GDM1 (cell line): ENCODE measurements at places on chromosomes 13 and 19.

DNA sequence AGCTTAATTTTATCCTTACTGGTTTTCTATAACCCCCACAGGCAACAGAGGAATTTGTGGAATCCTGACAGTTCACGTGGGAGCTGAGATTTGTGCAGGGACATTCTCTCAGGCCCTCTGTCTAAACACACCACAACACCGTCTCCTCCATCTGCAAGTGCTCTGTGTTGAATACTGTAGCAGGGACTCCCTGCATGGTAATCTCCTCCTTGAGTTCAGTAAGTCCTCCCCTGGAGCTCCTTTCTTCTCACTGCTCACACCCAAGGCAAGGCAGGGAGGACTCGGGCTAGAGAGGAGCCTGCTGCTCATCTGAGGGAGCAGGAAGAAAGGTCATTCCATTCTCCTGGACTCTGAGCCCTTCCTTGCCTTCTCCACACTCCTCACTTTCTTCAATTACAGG lies 348.2 kb downstream of the KCTD12 start:
- no peak for DNase-seq

GRCh38 chr19:28504139-28504538 lies 708.8 kb downstream of the UQCRFS1 start:
- DNase-seq = no peak

DNA sequence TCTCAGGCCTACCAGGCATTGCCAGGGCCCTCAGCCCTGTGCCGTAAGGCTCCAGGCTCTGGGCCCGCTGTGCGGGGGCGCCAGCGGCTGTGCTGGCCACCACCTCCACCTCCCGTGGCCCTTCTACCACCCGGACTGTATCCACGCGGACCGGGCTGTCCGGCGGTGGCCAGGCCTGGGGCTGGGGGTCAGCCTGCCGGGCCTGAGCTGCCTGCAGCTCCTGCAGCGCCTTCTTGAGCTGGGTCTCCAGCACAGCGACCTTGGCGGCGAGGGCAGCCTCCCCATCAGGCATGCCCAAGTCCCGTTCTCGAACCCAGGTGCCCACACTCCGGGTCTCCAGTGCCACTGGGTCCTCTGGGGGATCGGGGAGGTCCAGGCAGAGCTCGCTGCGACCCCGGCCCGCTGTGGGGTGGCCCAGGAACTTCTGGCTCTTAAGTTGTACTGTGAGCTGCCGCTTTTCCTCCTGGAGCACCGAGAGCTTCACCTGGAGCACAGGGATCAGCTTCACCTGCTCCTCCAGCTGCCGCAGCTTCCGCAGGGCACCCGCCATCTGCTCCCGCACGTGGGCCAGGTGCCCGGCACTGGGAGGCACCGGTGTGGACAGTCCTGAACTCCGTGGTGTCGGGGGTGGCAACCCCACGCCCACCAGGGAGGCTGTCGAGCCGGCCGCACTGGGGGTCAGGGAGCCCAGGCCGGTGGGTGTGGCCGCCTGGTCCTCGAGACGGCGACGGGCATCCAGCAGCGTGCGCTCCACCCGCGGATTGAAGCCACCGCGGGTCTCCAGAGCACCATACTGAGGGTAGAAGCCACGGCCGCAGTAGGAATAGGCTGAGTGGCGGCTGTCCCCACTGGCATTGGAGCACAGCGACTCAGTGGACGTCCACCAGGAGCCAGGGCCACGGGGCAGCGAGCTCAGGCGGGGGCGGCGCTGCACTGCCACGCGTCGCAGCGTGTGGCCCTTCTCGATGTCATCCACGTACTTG lies 4.1 kb downstream of the KANK2 start:
- no peak for DNase-seq

DNA sequence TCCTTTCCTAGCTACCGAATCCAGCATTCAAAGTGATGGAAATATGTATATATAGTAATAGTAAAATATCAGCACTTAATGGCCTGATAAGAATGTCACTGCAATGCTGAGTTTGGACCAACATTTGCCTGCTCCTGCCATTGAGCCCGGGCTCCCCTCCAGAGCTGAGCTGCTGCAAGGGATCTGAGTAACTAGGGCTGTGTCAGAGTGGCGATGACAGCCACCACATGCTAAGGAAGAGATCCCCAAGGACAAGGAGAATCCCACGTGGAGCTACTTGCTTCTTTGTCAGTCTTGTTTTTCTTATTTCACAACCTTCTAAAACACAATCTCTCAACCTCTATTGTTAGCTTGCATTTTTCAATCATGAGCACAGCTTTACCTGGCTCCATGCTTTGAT lies 19.5 kb upstream of the ALOX5AP start:
- no peak for DNase-seq

- DNase-seq = no peak
These were observed 2494.2 kb upstream of the PCDH20 start for GRCh38 chr13:63909726-63910375.

DNA sequence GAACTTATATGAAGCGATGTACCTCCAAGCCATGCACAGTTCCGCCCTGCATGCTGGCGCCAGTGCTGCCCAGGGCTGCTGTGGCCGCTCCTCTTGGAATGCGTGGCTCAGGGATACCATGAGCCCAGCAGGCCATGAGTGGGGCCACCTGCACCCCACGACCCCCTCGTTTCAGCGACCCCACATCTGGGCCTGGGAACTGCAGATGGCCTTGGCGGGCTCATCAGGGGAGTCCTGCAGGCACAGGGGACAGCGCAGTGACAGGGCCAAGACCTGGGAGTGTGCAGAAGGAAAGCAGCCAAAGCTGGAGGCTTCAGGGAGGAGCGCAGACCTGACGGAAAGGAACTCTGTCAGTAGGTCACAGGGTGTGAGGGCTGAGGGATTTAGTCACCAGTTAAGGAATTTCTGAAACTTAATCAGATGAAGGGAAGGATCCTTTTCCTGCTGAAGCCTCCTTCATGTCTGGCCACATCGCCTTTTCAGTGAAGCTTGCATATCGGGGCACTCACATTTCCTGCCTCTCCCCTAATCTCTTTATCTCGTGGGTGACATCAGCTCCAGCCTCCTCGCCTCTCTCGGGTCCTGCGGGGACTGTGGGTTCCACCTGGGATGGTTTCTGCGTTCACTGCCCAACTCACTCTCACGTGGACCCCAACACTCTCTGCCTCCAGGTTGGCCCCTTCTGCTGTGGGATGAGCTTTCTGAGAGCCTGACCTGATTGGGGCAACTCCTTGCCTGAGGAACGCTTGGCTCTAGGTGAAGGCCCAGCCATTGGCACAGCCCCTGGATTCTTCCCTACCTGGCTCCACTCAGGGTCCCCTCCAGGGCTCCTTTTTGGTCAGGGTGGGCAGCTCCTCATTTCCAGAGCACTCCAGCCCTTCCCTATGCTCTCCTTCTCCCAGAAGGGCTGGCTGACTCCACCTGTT lies 123.5 kb downstream of the CRYL1 start:
- DNase-seq = no peak

GRCh38 chr13:55999709-56000108 lies 1141.0 kb upstream of the PRR20A start:
- DNase-seq = no peak

DNA sequence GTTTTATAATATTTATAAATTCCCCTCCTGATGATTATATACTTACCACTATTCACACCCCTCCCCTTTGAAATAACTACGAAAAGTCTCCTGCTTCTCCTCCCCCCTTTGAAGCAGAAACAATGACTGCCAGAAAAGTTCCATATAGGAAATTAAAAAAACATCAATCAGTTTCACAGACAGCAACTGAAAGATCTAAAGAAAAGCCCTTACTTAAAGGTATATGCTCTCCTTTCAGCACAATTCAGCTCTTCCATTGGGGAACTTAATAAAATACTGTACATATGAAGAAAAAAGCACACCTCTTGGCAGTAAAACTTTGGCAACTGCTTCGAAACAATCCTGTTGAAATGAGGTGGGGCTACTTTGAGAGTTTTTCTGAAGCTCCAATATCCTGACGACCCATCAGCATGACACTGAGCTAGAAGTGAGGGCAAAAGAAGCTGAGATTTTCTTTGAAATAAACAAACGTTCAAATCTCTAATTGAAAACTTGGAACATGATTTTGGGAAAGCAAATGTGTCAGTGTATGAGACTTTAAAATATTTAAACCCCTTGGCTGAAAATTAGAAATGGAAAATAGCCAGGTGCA lies 147.6 kb upstream of the RXFP2 start:
- DNase-seq = no peak

GRCh38 chr13:21020176-21020575 lies 41.2 kb downstream of the LATS2 start:
- DNase-seq = no peak

DNA sequence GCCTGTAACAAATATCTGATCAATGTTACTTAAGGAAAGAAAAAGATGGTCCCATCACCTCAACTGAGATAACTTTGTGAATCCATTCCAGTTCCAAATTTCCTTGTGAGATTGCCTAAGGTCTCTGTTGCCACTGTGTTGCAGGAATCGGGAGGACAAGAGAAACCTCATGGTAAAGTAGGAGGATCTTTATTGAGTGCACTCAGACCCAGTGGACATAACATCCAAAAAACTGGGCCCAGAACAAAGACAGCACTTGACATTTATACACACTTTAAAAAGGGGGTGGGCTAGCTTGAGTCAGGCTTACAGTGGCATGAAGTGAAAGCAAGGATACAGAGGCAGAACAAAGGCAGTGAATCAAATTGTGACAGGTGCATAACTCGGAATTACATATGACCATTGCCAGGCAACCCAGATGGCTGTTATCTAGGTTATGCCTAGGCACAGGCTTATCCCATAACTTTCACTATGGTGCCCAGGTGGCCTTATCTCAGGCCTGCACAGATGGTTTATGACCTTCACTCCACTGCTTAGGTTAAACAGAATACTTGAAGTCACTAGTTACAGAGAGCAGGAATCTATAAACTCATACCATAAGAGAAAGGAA lies 459.4 kb upstream of the PCDH20 start:
- no peak for DNase-seq

DNA sequence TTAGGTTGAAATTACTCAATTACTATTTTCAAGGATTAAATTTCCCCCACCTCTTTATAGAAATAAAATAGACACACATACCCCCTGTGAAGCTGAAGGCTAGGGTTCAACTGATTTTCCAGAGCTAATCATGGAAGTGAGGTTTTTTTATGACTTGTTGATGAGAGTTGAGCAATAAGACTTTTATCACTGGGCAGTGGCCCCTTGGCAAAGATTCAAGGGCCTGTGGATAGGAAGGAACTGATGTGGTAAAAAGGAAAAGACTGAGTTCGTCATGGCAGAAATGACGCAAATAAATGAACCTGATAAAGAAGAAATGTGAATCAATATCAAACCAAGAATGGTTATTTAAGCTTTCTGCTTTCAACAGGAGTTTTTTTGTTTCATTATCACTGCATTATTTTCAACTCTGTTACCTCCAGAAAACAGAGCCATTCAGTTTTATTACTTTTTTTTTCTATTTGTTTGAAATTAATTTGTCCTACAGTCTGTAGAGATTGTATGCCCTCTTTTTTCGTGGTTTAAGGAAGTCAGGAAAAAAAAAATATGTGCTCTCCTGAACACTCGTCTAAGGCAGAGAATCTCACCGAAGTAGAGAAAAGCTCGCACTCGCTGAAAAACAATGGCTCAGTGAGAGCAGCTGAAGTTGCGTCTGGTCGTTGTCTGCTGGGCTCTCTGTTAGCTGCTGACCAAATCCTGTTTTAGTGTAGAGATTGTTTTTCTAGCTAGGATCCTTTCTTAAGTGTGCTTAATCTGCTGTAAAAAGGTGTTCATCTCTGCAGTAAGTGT lies 38.9 kb downstream of the STOML3 start:
- DNase-seq = no peak

DNA sequence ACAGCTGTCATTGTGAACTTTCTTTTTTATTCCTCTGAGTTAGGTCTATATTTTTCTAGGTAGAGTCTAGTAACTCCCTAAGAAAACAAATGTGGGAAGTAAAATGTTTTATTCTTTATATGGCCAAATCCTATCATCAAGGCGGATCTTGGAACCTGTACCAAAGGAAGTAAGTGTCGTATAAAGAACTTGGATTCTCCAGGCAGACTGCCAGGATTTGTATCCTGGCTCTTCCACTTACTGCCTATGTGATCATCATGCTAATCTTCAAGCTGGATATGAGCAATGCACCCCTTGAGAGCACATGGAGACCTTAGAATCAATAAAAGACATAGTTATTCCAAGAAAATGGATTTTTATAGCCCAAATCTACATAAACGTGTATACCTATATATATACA lies 286.5 kb downstream of the PCDH17 start:
- DNase-seq = no peak

DNA sequence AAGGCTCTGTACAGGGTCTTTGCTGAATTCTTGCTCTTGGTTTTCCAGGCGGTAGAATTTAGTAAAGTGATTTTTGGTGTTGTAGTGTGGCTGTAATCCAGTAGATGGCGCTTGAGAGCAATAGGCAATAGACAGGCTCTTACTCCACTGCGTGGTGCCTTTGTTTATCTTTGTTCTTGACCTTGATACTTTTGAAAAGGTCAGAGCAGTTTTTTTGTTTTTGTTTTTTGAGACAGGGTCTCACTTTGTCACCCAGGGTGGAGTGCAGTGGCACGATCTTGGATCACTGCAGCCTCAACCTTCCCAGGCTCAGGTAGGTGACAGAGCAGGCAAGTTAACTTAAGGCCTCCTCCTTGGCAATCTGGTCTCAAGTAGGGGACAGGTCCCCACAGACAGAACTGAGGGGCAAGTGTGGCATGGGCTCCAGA lies 12.2 kb upstream of the LILRA5 start:
- DNase-seq = peak; percentile 31

DNA sequence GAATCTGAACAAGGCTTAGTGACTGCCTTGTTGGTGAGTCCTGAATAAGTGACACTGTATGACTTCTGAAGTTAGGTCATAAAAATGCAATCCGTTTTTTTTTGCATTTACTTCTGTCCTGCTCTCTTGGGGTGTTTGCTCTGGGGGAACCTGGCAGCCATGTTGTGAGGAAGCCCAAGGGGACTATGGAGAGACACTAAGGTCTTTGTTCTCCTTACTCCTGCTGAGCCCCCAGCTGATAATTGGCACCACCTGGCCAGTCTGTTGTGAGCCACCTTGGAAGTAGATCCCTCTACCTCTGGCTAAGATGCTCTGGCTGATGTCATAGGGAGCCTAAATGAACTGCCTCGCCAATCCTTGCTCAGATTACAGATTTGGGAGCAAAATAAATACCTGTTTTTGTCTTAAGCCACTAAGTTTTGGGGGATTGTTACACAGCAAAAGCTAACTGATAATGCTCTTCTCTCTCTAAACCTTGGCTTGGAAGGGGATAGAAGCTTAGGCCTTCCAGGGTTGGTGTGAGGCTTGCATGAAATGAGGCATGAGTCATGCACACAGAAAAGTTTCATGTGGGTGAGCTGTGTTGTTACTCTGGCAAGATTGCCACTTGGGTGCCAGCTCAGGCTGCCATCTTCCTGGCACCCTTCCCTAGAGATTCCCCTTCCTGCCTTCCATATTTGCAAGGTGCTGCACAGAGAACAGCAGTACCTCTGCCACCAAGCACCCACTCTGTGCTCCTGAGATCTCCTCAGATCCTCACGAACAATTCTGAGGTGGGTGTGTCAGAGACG lies 10.1 kb downstream of the TUBB4A start:
- DNase-seq = no peak

DNA sequence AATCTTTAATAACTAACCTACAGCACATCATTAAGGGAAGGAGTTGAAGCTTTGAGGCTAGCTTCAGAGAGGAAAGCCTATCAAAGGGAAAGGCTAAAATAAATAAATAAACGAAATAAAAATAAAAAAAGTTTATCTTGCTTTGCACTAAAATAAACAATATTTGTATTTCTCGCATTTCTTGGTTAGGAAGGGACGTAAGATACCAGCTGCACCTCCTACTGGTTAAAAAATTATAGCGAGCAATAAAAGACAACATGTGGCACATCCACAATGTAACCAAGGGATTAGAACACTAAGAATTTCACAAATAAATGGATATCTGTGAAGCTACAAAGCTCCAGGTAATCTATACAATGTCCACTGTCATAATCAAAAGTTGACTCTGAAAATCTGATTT lies 194.5 kb downstream of the DACH1 start:
- DNase-seq = no peak

GRCh38 chr13:78129823-78130222 lies 211.2 kb upstream of the EDNRB start:
- no peak for DNase-seq
